ENCODE measurements at places on chromosomes 1 and 21.

- DNase-seq, result no peak
These were observed 1341.7 kb downstream of the PLA2G4A start for GRCh38 chr1:188170411-188170810.

DNA sequence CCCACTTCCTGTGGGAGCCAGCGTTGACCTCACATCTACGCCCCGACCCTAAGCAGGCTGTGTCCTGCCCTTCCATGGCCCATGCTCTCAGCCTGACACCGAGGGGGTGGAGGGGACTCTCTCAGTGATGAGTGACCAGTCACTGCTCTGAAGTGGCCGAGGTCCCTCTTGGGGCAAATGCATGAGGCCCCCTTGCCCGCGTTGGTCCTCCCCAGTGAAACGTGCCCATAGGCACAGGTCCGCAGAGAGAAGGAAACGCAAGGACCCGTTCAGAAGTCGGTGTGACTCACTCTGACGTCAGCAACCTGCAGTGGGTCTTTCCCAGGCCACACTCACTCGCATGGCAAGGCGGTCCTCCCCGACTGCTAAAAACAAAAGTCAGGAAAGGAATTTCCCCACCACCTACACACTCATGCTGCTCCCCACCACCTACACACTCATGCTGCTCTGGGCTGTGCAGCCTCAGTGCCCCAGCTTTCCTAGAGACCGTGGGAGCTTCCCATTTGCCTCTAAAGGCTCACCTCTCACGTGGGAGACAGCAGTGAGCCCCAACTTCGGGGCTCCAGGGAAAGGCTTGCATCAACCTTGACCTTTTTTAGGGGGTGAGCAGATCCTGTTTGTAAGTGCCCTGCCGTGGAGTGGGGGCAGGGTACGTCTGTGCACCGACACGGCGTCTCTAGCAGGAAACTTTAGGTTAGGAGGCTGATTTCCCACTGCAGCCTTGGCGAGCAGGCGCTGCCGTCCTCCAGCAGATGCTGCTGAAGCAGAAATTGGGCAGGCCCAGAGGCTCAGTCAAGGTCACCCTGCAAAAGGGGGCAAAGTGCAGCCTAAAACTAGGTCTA, 11.4 kb downstream of the UBASH3A start:
- DNase-seq, result no peak

DNA sequence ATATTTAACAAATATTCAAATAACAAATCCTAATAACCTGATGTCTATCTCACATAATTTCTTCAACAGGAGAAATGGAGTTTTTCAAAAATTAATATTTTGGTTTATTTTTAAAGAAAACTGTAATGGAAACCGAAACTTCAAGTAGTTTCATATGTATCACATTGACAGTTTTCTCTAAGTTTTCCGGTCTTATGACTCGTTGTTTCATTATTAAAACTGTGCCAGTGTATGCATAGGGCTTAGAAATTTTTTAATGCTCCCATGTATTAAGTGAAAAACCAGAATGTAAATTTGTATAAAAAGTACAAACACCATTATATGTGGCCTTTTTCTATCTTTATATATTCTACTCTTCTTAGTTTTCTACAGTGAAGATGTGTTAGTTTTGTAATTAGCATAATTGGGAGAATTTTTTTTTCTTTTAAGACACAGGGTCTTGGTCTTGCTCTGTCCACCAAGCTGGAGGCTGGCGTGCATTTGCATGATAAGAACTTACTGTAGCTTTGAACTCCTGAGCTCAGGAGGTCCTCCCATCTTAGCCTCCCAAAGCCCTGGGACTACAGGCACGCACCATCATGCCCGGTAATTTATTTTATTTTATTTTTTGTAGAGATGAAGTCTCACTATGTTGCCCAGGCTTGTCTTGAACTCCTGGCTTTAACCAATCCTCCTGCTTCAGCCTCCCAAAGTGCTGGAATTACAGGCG, 43.9 kb upstream of the SAMSN1 start:
- no peak for DNase-seq

- DNase-seq, result no peak
These were observed 6.1 kb downstream of the HSPA13 start for GRCh38 chr21:14376854-14377253.

- DNase-seq, result peak; percentile 20
These were observed 7.8 kb upstream of the SRRM1 start for GRCh38 chr1:24635195-24635843.

DNA sequence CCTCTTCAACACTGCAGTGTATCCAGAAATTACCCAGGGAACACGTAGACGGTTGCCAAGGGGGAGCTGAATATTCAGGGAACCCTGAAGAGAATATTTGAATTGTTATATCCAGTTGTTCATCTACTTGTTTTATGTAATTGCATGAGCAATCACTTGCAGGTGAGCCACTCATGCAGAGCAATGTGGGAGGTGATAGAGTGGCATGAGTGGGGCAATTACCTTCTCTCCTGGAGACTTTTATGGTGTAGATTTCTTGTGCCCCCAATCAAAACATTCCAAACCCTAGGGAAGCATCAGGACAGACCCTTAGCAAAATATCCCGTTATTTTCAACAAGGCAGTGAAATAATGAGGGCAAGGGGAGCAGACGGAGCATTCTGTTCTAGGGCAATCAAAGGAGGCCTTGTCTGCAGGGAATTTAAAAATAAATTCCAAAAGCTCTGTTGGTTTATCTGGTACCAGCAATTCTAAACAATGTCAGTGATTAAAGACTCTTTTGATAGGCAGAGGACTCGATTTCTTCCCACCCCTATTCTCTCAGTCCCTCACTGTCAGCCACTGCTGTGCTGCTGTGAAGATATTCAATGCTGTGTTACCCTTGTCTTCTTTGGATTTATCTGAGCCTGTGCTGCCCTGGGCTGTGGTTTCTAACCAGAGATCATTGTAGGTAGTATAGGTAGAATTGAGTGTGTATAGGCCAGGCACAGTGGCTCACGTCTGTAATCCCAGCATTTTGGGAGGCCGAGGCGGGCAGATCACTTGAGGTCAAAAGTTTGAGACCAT, 180.2 kb upstream of the MAP1LC3C start:
- no peak for DNase-seq

DNA sequence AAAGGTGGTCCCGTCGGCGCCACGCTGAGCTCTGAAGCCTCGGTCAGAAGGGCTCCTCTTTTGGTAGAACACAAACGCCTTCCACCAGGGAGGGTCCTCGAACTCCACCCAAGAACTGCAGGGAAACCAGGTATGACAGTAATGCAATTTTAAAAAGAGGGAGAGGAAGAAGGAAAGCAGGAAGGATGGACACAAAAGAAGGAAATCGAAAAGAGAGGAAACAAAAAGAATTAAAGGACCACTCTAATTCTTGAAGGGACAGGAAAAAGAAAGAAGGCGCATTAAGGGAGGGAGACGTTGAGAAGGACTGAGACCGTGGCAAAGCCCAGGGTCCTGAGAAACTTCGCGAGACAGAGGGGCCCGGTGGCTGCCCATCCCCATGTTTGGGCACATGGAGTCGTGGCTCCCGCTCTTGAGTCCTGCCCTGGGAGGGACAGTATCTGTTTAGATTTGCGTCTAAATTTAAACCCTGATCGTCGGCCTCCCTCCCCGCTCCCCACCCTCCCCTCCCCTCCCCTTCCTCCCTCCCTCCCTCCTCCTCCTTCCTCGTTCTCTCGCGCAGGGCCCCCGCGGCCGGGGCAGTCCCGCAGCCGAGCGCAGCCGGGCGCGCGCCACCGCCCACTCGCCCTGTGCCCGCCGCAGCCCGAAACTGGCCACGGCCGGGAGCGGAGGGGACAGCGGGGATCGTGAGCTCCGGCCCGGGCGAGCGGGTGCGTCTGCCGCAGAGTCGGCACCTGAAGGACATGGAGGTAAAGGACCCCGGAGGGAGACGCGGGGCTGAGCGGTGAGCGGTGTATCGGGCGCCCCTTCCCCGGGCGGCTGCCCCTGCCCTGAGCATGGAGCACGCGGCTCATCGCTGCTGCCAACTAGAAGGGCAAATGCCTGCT, at the start of gene RCSD1:
RCSD1 (plus strand) TSS at position 552 of the 887 bp plus-strand sequence; CDS start at position 744, 192 bp downstream.
- DNase-seq, result no peak

DNA sequence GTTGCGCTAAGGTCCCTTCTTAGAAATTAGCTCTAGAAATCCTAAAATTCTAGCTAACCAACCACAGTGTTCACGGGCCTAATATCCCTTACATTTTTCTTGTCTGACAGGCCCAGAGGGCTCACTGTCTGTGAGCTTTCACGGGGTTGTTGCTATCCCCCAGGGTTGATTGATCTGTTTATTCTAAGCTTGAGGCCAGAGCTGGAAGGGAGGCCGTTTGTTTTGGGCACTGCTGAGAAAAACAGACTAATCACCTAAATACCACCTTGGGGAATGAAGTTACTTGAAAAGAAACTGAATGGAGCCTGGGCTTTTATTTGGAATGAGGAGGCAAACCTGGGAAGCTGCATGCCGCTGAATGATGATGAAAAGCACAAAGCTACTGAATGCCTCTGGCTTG, 162.4 kb downstream of the KIF26B start:
- no peak for DNase-seq

- no peak for DNase-seq
These were observed 6.8 kb downstream of the CORT start for GRCh38 chr1:10456661-10457060.

GRCh38 chr21:17085707-17086106, 427.1 kb upstream of the CXADR start:
- no peak for DNase-seq

- no peak for DNase-seq
These were observed 1.1 kb upstream of the FABP3 start for GRCh38 chr1:31373897-31374486.

DNA sequence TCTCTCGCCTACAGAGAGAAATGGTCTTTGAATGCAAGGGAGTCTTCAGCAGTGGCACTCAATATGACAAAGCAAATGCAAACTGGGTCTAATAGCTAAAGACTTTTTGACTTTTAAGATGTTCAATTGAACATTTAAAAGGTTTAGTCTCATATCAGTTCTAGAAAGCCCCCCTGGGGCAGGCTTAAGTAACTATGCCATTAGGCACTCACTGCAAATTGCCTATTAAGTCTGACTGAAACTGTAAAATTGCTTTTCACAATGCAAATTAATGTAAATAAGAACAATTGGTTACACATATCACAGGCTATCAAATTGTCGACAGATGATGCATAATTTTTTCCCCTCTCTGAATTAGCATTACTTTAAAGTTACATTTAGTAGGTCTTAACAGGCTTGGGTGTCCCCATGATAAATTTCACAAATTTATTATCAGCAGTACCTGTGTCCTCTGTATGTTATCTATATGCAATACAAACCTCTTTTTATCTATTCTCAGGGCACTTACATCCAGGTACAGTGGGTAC, 329.1 kb downstream of the LRRIQ3 start:
- no peak for DNase-seq

DNA sequence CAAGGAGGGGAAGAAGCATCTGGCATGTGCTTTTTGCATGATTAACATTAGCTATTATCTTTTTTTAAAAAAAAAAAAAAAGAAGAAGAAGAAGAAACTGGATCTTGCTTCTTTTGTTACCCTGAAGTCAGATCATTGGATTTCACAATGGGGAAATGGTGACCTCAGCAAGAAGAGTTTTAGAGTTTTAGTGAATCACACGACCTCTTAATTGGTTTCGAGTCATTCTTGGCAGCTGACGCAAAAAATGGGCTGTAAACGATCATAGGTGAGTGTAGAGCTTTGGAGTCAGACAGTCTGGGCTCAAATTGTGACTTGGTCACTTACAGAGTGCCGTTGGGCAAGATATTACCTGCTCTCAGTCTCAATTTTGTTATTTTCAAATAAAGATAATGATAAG, 33.3 kb upstream of the PGBD5 start:
- no peak for DNase-seq

DNA sequence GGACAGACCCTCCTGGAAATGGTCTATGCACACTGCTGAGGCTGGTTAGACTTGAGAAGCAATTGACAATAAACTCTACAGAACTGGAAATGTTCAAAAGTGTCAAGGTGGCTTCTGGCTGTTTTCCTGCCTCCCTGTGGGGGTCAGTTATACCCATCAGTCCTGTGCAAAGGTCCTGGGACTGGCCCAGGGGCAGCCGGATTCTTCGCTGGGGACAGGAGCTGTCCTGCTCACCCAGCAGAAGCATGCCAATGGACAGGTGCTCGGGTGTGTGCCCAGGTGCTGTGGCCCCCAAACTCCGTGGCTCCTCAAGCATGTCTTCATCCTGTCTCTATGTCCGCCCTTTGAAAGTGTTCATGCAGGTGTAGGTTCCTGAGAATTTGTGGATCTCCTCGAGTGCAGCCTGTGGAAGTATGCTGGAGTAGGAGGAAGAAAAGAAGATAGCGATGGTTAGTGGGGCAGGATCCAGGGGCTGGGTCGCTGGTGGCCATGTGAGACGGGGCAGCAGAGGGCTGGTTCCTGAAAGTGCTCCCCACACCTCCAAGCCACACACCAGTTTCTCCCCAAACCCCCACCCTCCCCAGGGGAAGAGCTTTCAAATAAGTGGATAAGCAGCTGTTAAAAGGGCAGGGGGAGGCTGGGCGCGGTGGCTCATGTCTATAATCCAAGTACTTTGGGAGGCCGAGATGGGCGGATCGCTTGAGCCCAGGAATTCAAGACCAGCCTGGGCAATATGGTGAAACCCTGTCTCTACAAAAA, 49.8 kb downstream of the DHRS3 start:
- DNase-seq, result no peak

DNA sequence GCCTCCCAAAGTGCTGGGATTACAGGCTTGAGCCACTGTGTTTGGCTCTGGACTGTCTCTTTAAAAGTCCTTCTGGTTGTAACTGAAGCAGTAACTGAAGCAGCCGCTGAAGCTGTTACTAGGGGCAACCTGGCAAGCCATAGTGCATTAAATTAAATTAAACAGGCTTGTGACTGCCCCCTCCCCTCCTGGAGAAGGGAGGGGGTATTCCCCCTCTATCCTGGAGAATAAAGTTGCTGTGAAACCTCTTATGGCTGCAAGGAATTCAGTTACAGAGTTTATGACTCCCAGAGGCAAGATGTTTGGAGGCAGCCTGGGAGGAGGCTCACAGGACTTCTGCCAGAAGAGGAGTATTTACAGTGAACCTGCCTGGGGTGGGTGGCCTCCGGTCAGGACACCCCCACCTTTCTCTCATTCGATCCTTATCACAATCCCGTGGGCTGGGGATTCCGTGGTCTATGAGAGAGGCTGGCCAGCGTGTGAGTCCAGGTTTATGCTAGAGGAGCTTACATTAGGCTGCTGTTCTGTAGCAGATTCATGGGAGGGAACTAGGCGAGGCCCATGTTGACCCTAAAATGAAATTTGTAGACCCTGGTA, 8.3 kb downstream of the TTC22 start:
- peak; percentile 33 for DNase-seq

GRCh38 chr1:54299037-54299436, 99.1 kb downstream of the MRPL37 start:
- no peak for DNase-seq

DNA sequence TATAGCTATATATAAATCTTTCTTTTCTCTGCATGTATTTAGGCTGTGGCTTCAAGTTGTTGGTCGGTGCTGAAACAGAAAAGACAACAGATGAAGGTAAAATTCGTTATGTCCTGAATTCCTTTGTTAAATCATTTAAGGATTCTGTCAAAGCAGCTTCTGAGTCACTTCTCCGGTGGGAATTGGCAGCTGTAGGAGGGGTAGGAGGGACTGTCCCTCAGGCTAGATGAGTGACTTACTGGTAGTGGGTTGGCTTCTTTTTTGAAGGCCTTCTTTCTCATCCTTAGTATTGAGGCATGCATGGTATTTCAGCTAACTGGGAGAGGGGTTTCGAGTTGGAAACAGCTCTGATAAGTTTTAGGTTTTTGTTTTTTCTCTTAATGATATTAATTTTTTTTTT, 22.1 kb upstream of the NEXN start:
- DNase-seq, result no peak
